ENCODE measurements at places on chromosomes 16 and 17. TPM values are rescaled to one million over a fixed set of nuclear protein-coding genes. Genes with fewer than 3 reads are reported as not detected.

DNA sequence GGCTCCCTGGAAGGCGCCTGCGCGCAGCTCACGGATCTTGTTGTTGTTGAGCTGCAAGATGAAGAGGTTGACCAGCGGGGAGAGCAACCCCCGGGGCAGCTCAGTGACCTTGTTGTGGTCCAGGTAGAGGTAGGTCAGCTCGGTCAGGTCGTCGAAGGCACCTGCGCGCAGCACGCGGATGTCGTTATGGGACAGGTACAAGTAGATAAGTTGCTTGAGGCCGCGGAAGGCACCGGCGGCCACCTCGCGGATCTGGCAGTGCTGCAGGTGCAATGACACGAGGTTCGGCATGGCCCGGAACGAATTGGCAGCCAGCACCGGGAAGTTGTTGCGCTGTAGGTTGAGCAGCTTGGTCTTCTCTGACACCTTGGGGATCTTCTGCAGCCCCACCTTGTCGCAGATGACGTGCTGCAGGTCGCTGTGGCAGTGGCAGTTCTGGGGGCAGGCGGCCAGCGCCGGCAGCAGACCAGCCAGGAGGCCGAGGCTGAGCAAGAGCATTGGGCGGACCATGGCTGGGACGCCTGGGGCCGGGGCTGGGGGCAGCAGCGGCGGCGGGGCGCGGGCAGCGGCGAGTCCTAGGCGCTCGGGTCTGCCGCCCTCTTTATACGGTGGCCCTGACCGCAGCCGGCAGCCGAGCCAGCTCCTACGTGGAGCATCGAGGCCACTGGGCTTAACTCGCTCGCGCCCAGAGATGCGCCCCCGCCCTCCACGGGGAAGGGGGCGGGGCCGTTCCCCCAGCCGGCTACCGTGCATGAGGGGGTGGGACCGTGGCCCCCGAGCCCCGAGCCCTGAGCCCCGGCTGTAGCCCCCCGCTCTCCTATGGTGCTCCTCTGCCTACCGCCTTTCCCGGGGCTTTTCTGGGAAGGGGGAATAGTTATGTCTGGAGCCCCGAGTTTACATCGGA is at the start of gene CHAD:
CHAD (minus strand) TSS at position 577 of the 904 bp plus-strand sequence; CDS start at position 510, 67 bp downstream.
- no peak within 1 kb of the TSS for H3K27ac ChIP-seq
- H3K4me3 ChIP-seq, result no peak within 1 kb of the TSS
- no peak for DNase-seq
- peaks cover 1% of the 10 kb centered on the region for H3K36me3 ChIP-seq
- H3K4me1 ChIP-seq, result peaks cover 75% of the 10 kb centered on the region

GRCh38 chr16:88813269-88814143 is 1.8 kb upstream of the APRT start:
- no peaks in the 10 kb centered on the region for H3K27me3 ChIP-seq
- no peak overlapping the region for H3K27ac ChIP-seq
- H3K36me3 ChIP-seq, result peaks cover 7% of the 10 kb centered on the region
- H3K4me3 ChIP-seq, result no peak overlapping the region

DNA sequence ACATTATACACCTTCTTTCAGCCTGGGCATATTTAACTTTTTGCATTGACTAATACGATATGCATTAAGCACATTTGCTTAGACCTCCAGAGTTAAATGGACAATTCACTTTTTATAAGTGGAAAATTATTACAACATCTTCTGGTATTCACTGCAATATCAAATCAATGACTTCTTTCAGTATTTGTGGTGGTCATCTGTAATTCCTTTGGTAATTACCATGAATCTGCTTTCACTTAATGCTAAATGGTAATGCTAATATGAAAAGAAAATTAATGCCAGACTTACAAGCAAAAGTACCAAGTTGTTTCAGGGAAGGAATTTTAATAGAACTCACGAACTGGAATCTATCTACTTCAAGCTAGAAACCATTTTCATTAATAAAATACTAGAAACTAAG is 6.4 kb downstream of the GPATCH8 start:
- H3K4me3 ChIP-seq, result no peak overlapping the region
- peaks cover 7% of the 10 kb centered on the region for H3K4me1 ChIP-seq
- no peak overlapping the region for H3K27ac ChIP-seq
- no peak for DNase-seq
- H3K36me3 ChIP-seq, result no peaks in the 10 kb centered on the region
- no peaks in the 10 kb centered on the region for H3K27me3 ChIP-seq

DNA sequence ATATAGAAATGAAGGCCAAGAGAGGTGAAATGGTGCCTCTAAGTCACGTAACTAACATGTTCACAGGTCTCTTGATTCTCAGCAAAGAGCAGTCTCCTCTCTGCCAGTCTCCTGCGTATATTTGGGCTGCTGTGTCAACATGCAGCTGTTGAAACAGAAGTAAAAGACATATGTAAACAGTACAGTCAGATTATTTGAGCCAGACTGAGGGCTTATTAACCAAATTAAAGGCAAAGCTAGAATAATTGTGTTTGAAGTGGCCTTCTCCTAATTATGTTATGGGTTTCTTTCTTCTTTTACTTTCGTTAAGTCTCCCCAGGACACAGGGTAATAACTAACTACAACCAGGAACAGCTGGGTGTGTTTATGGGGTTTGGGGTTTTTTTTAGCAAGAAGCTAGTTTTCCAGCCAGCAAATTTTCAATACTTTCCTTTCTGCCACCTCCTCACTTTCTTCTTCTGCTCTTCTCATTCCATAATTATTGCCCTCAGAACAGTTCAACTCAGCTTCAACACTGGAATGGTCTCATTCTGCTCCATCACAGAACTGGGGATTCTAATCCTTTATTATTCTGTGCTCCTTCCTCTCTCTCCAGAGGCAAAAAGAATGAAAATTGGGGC is 18.4 kb downstream of the G6PC1 start:
- no peak for DNase-seq
- peaks cover 2% of the 10 kb centered on the region for H3K4me1 ChIP-seq
- no peak overlapping the region for H3K27ac ChIP-seq
- no peaks in the 10 kb centered on the region for H3K36me3 ChIP-seq
- no peaks in the 10 kb centered on the region for H3K27me3 ChIP-seq

Gene LHX1
- total RNA-seq, result not detected

GRCh38 chr17:32588982-32589381 is 102.2 kb downstream of the CDK5R1 start:
- H3K4me3 ChIP-seq, result no peak overlapping the region
- no peak overlapping the region for H3K27ac ChIP-seq
- H3K4me1 ChIP-seq, result no peaks in the 10 kb centered on the region
- no peaks in the 10 kb centered on the region for H3K27me3 ChIP-seq

GRCh38 chr17:55540414-55541091 is 29.3 kb upstream of the SMIM36 start:
- no peaks in the 10 kb centered on the region for H3K36me3 ChIP-seq
- no peaks in the 10 kb centered on the region for H3K27me3 ChIP-seq
- H3K4me3 ChIP-seq, result no peak overlapping the region
- DNase-seq, result no peak

- H3K27ac ChIP-seq, result no peak overlapping the region
- peaks cover 53% of the 10 kb centered on the region for H3K36me3 ChIP-seq
- DNase-seq, result no peak
- no peaks in the 10 kb centered on the region for H3K4me1 ChIP-seq
Observed at GRCh38 chr16:69364088-69364487, 12.5 kb upstream of the TMED6 start.

- H3K36me3 ChIP-seq, result peaks cover 25% of the 10 kb centered on the region
- no peak for DNase-seq
- H3K27ac ChIP-seq, result no peak overlapping the region
- H3K4me1 ChIP-seq, result peaks cover 12% of the 10 kb centered on the region
- no peak overlapping the region for H3K4me3 ChIP-seq
Observed at GRCh38 chr16:1407753-1408152, 6.8 kb downstream of the UNKL start.

DNA sequence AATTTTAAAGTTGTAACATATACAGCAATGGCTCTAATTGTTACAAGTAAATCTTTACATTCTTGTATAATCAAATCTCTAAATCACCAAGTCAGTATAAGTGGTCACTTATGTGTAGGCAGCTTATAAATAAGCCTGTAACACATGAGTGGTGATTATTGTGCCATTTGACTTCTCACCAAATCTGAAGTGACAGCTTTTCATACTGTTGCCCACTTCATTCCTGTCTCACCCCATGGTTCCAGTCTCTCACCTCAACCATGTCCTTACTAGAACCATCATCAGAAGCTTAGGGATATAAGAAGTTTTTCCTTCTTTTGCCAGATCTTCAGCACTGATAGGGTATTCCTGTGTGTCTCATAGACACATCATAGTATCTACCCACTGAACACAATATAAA is 23.5 kb downstream of the TNRC6A start:
- H3K36me3 ChIP-seq, result no peaks in the 10 kb centered on the region
- no peaks in the 10 kb centered on the region for H3K27me3 ChIP-seq
- H3K27ac ChIP-seq, result no peak overlapping the region
- no peak overlapping the region for H3K4me3 ChIP-seq
- DNase-seq, result no peak

Gene GJC1
- 1.4 TPM for total RNA-seq

Gene PLEKHG4
- 2.6 TPM for total RNA-seq

- no peaks in the 10 kb centered on the region for H3K4me1 ChIP-seq
- no peak overlapping the region for H3K27ac ChIP-seq
- no peak for DNase-seq
- peaks cover 22% of the 10 kb centered on the region for H3K36me3 ChIP-seq
- H3K4me3 ChIP-seq, result no peak overlapping the region
- H3K27me3 ChIP-seq, result no peaks in the 10 kb centered on the region
Observed at GRCh38 chr16:88835383-88835782, 21.4 kb downstream of the GALNS start.

GRCh38 chr17:61381537-61381936 is 18.1 kb upstream of the TBX2 start:
- H3K4me1 ChIP-seq, result no peaks in the 10 kb centered on the region
- no peak for DNase-seq
- no peaks in the 10 kb centered on the region for H3K36me3 ChIP-seq
- H3K27ac ChIP-seq, result no peak overlapping the region
- H3K4me3 ChIP-seq, result no peak overlapping the region
- no peaks in the 10 kb centered on the region for H3K27me3 ChIP-seq

DNA sequence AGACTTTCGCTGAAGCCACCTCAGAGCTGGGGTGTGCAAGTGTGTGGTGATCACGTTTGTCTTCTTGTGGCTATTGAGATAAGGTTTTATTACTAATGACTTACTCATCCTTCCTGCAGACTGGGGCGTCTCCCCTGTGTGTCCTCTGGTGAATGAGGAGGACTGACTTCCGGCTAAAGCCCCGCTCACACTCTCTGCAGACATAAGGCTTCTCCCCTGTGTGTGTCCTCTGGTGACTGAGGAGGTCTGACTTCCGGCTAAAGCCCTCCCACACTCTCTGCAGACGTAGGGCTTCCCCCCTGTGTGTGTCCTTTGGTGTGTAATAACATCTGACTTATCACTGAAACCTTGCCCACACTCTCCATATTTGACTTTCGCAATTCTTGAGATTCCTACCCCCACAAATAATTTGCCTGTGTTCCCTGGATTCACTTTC is 19.4 kb downstream of the PRDM7 start:
- no peaks in the 10 kb centered on the region for H3K4me1 ChIP-seq
- H3K36me3 ChIP-seq, result no peaks in the 10 kb centered on the region
- H3K27ac ChIP-seq, result no peak overlapping the region
- DNase-seq, result no peak

Gene GPRC5B
- total RNA-seq, result 1.7 TPM

Gene CCL1
- total RNA-seq, result not detected

Gene WNT9B
- 0.08 TPM for total RNA-seq

Gene CES3
- total RNA-seq, result 28.3 TPM

DNA sequence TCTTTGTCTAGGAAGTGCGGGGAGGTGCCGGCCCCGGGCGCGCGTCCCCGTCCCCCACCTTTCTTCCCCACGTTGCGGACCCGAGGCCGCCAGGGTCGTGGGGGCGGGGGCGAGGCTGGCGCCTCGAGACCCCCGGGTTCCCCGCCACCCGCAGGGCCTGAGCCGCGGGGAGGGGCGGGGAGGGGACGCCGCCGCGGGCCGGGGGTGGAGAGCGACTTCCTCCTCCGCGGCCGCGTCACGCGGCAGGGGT is 1.8 kb upstream of the ACTG1 start:
- H3K4me1 ChIP-seq, result peaks cover 40% of the 10 kb centered on the region
- H3K27me3 ChIP-seq, result no peaks in the 10 kb centered on the region
- peak overlapping the region; percentile 71 for H3K27ac ChIP-seq
- H3K4me3 ChIP-seq, result peak overlapping the region; percentile 78

Gene HOXB7
- total RNA-seq, result 0.28 TPM

Gene SEPTIN12
- total RNA-seq, result not detected

GRCh38 chr17:43329183-43329582 is 69.6 kb upstream of the ARL4D start:
- no peak overlapping the region for H3K27ac ChIP-seq
- H3K36me3 ChIP-seq, result no peaks in the 10 kb centered on the region

Gene CCDC144A
- 5.2 TPM for total RNA-seq

DNA sequence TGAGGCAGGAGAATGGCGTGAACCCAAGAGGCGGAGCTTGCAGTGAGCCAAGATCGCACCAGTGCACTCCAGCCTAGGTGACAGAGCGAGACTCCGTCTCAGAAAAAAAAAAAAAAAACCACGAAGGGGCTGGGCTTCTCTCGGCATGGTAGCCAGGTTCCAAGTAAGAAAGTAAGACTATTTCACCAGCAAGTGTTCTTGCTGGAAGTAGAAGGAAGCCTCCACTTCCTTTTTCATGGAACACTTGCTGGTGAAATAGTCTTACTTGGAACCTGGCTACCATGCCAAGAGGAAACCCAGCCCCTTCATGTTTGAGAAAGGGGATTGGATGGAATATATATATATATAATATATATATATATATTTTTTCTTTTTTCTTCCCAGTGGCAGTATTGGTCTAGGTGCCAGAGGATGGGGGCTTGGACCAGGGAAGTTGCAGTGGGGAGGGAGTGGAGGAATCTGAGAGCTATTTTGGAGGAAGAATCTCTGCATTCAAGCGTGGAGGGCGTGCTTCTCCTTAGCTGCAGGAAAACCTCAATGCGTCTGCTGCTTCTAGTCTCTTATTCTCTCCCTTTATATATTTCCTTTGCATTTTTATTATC is 7.2 kb upstream of the N4BP1 start:
- no peaks in the 10 kb centered on the region for H3K27me3 ChIP-seq
- H3K27ac ChIP-seq, result no peak overlapping the region

DNA sequence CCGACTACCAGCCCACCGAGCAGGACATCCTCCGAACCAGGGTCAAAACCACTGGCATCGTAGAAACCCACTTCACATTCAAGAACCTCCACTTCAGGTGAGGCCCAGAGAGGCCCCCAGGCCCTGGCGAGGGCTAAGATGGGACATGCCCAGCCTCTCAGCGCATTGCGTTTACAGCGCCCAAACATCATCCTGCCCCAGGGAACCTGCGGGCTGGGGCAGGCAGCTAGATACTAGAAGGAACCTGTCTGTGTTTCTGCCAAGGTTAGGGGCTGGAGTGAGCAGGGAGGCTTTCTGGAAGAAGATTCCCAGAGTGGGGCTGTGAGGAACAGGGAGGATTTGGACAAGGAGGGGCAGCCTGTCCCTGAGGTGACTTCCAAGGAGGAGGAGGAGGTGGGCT is 90.6 kb downstream of the AMFR start:
- H3K4me1 ChIP-seq, result peaks cover 3% of the 10 kb centered on the region
- H3K27ac ChIP-seq, result no peak overlapping the region
- H3K36me3 ChIP-seq, result peaks cover 14% of the 10 kb centered on the region
- H3K27me3 ChIP-seq, result no peaks in the 10 kb centered on the region

GRCh38 chr16:84648595-84649510 is 542 bp downstream of the KLHL36 start:
- H3K36me3 ChIP-seq, result peaks cover 12% of the 10 kb centered on the region
- peak; percentile 48 for DNase-seq
- no peaks in the 10 kb centered on the region for H3K27me3 ChIP-seq
- H3K4me1 ChIP-seq, result peaks cover 11% of the 10 kb centered on the region

Gene TPSAB1
- 1.1 TPM for total RNA-seq
